ENCODE measurements at places on chromosomes 7 and 10.
A peak's percentile ranks its signal among the peaks of the same experiment; 100 is the strongest.

GRCh38 chr7:2974093-2974819 is 69.4 kb downstream of the CARD11 start:
- DNase-seq = no peak

DNA sequence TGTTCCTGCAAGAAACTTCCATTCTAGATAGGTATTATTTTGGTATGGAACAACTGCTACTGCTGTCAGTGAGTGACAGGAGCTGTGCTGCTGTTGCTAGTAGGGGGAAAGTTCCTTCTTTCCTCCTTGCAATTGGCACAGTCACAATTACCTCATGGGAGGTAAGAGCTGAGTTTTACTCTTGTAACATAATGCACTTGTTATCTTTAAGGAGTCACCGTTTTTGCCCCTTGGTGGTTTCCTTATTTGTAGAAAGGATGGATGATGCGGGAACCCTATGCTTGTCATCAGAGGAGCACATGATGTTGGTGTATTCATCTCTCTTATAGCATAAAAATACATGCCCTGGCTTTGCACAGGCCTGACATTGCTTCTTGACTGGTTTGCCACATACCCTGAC is 234.7 kb upstream of the NPY start:
- DNase-seq = no peak

- no peak for DNase-seq
Observed at GRCh38 chr7:146862415-146862814, 745.8 kb downstream of the CNTNAP2 start.

- DNase-seq = no peak
Observed at GRCh38 chr10:18400201-18400905, 251.0 kb downstream of the NSUN6 start.

DNA sequence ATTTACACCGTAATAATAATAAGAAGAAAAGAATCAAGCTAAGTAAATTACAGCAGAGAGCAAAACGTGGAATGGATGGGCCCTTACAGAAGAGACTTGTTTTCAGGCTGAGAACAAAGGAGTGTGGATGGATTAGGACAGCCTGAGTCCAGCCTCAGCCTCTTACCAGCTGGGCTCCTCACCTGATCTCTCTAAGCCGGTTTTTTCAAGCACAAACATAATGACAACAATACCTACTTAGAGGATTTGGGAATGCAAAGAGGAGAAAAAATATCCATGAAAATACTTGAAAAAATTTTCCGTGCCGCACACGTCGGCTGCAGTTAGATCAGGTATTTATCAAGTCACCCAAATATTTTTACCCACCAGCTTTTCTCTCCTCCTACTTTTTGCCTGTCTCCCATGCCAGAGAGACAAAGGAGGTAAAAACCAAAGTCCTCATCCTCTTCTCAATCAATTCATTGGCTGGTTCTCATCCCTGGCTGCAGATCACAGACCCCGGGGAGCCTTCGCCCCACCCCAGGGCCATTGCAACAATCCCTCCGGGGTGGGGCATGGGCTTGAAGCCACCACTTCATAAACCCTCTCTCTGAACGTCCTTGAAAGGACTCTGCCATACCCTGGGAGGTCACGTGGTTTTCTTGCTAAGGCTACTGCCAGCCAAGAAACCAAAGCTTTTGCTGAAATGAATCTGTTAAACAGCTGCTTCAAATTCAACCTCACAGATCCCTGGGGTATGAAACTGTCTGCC is 29.7 kb upstream of the GTF2I start:
- peak; percentile 33 for DNase-seq

DNA sequence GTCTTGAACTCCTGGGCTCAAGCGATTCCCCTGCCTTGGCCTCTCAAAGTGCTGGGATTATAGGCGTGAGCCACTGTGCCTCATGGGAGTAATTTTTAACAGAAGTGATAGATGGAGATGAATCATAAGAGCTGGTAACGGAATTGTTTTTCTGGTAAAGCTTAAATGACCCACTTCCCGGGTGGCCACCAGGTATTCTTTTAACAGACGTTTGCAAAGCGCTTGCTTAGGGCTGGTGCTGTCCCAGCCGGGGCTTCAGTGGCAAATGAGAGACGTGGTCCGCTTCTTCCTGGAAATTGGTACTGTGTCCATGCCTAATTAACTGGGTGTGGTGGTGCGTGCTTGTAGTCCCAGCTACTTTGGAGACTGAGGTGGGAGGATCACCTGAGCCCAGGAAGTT is 23.5 kb downstream of the CAMK1D start:
- no peak for DNase-seq

DNA sequence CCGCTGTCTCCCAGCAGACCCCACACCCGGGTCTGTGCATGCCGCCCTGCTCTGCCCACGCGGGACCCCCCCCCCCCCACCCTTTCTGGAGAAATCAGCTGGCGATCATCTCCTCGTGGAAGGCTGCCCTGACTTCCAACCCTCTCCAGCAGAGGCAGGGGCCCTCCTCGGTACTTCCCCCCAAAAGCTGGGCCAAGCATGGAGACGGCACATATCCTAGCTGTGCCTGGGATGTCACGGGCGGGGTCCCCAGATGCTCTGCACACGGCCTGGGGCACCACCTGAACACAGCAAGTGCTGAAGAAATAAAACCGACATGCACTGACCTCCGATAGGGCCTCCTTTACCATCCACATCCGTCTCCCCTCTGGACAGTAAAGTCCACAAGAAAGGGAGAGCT is 96.0 kb downstream of the DIP2C start:
- DNase-seq = no peak

DNA sequence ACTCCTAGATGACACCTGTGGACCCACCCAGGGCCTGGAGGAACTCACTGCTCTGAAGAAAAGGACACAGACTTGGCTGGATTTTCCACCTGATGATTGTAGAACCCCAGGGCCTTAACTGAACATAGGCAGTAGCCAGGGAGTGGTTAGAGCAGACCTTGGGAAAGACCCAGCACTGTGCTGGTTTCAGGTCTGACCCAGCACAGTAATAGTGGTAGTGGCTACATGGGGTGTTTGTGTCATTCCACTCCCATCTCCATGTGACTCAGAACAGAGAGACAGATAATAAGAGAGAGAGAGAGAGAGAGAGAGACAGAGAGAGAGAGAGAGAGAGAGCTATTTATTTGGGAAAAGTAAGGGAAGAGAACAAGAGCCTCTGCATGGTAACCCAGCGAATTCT is 239.1 kb upstream of the MEOX2 start:
- DNase-seq = no peak

- DNase-seq = no peak
Observed at GRCh38 chr7:15854841-15855524, 168.5 kb upstream of the MEOX2 start.
